Activated T-cell treated with anti-CD3 and anti-CD28 coated beads for 48 hours (primary cell): ENCODE measurements at places on chromosomes 4 and X.

DNA sequence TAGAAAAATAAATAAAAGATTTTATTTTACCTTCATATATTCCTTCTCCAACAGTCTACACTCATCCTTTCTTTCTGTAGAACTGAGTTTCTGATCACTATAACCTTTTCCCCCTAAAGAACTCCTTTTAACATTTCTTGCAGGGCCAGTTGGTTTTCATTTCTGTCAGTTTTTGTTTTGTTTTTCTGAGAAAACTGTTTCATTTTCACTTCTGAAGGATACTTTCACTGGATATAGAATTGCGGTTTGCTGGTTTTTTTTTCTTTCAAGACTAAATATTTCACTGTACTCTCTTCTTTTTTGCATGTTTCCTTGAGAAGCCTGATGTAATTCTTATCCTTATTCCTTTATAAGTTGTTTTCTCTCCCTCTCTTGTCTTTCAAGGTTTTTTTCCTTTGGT lies 90.4 kb upstream of the EOLA2 start:
- DNase-seq: no peak

- no peak for DNase-seq
Observed at GRCh38 chr4:31575504-31575903, 855.3 kb downstream of the PCDH7 start.

DNA sequence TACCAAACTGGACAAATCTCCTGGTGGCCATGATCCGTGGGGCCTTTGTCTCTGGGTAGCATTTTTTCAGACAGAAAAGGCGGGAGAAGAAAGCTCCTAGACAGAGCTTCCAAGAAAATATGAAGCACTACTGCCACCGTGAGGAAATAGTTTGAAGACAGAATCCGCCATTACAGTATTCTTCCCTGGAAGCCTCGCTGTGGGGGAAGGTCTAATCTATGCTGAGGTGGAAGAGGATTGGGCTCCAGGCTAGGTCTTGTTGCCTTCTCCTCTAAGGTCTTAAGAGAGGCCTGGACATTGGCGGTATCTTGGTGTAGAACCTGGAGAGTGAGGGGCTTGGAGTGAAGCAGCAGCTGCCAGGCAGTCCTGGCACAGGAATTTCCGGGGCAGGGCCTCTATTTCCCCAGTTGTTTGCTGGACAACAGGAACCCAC lies 218.9 kb downstream of the OR13H1 start:
- no peak for DNase-seq

DNA sequence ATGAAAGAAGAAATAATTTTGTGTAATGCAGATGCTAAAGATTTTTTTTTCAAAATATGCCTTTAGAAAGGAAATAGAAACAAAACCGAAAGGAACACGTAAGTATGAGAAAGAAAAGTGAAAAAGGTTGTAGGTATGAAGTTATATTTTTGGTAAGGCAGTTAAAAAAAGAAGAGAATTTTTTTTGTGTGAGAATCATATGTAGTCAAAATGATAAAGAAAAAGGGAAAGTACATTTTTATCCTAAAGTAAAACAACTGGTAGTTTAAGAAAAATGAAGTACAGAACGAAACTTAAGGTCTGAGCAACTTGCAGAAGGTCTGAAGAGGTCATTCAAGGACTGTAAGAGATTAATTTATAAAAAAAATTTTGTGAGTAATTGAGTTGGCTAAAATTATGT lies 164.0 kb upstream of the TRAM1L1 start:
- DNase-seq: no peak

GRCh38 chr4:152850377-152850776 lies 70.6 kb downstream of the ARFIP1 start:
- peak; percentile 15 for DNase-seq

GRCh38 chr4:75639124-75639695 lies 8.9 kb upstream of the CDKL2 start:
- DNase-seq: no peak

DNA sequence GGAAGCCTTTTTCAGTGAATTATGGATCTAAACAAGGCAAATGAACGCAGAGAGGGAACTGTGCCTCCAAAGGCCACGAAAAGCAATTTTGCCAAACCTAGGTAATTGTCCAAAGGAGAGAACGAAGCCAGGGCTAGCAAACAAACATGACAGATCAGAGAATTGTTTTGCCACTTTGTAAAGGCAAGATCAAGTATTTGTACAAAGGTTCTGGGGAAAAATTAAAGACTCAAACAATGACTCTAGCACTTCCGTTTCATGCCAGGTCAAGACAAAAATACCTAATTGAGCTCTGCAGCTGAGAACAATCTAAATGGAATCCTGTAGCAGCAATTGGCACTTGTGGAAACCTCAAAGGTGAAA lies 8.5 kb downstream of the RBM47 start:
- DNase-seq: no peak

GRCh38 chr4:71538528-71538927 lies 199.7 kb downstream of the SLC4A4 start:
- DNase-seq: no peak

DNA sequence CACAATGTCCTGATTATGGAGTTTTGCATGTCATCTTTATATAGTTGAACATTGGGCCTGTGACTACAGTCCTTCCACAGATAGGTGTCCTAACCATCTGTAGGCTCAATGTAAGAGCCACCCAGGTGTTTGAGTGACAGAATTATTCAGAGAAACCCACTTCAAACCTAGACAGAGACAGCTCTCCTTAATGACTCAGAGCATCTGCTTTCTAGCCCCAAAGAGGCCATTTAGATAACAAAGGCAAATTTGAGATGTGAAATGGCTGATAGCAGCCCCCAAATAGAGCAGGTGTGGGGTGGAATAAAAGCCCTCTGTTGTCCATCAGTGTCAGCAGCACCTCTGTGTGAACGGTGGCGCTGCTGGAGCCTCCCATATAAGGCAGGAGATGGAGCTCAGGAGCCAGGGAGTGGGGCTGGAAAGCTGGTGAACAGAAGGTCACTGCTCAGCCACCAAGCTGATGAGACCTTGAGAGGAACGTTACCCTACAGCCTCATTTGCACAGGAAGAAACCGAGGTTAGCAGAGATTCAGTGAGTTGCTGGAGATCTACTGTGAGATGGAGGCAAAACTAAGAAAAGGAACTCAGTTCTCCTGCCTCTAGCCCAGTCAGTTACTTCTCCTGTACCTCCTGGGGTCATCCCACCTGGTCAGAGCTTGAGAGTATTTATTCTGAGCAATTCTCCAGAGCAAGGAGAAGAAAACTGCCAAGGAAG lies 153.3 kb upstream of the LNX1 start:
- no peak for DNase-seq

DNA sequence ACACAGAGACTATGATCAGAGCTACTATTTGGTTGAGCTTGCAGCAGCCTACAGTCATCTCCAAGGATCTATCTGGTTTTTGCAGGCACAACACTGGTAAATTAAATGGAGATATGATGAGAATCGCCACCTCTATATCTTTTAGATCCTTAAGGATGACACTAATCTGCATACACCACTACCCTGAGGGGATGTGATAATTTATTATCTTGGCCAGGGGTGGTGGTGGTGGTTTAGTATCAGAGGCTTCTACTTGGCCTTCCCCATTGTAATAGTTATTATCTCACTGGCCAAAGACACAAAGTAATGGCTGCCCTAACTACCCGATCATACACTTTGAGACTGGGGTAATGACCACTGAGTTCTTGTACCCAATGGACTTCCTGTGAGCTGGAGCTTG lies 21.2 kb downstream of the CCDC160 start:
- no peak for DNase-seq

- no peak for DNase-seq
Observed at GRCh38 chr4:47664051-47664826, 173.6 kb downstream of the CORIN start.

- DNase-seq: no peak
Observed at GRCh38 chr4:182724414-182724813, 192.8 kb downstream of the DCTD start.

- no peak for DNase-seq
Observed at GRCh38 chrX:27889878-27890277, 82.1 kb downstream of the MAGEB10 start.

DNA sequence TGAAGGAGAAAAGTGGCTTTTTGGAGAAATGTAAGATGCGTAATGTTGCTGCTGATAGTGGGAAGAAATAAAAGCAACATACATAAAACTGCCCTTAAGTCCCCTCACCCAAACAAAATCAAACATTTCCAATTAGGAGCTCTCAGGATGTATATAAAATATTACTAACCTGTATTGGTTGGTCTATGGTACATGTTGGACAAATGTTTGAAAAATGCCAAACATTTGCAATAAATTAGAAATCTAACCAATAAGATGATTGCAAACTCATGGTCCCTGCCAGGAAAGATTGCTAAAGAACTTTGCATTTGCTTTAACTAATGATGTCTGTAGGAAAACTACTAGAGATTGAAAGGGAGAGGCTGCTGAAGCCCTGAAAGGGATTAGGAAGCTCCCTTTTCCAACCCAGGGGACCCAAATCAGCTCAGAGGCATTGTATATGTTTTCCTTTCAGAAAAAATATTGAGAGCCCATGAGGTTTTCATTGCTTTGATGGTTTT lies 1.8 kb downstream of the SFRP2 start:
- no peak for DNase-seq

- no peak for DNase-seq
Observed at GRCh38 chr4:95877636-95878035, 37.7 kb downstream of the PDHA2 start.

- DNase-seq: no peak
Observed at GRCh38 chrX:14073556-14073955, 43.9 kb upstream of the GEMIN8 start.

GRCh38 chr4:160353548-160353947 lies 1250.7 kb downstream of the RAPGEF2 start:
- no peak for DNase-seq

GRCh38 chr4:123096038-123096437 lies 173.6 kb upstream of the NUDT6 start:
- DNase-seq: no peak
